ENCODE measurements at places on chromosomes 5 and 9.

- no peak for DNase-seq
Observed at GRCh38 chr9:113734826-113735225, 141.3 kb upstream of the ZNF618 start.

GRCh38 chr9:19922476-19923118, 133.8 kb upstream of the SLC24A2 start:
- DNase-seq, result peak; percentile 47

DNA sequence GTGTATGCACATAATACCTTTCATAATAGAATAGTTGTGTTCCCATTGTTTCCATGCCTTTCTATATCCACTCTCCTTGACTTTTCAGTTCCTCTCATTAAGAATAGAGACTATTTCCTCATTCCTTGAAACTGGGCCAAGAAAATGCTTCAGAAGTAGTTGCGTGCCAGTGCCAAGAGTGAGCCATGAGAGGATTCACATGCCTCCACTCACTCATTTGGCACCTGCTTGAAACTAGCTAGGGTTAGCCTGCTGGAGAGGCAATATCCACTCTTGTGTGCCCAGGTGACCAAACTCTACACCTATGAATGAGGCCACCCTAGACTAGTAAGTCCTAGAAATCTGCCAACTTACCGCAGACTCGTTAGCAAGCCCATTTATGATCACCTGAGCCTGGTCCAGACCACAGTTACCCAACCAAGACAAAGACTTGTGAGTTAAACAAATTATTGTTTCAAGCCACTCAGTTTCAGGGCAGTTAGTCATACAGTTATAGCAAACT, 276.3 kb downstream of the EPB41L4A start:
- DNase-seq, result no peak

DNA sequence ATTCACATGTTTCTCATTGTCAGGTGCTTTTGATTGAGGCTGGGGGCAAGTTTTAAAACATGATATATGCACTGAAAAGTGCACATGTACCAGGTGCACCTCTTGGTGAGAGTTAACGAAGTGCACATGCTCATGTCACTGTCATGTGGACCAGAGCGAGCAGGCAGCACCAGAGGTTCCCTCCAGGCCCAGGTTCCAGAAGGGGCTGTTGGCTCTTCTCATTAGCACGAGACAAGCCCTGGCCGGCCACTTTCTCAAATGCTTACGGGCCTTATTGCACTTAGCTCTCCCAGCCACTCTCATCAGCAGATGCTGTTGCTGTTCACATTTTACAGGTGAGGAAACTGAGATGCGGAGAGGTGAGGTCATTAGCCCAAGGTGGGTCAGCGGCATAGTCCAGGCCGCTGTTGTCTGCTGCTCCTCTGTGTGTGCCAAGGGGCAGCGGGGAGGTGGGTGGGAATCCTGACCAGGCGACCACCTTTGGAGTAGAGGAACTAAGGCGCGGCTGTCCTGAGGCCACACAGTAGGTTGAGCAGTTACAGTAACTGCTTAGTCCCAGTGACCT, 27.4 kb downstream of the TENT4A start:
- DNase-seq, result no peak

GRCh38 chr5:157597277-157597676, 21.7 kb upstream of the ADAM19 start:
- no peak for DNase-seq

GRCh38 chr5:73587923-73588322, 22.4 kb downstream of the UTP15 start:
- no peak for DNase-seq

DNA sequence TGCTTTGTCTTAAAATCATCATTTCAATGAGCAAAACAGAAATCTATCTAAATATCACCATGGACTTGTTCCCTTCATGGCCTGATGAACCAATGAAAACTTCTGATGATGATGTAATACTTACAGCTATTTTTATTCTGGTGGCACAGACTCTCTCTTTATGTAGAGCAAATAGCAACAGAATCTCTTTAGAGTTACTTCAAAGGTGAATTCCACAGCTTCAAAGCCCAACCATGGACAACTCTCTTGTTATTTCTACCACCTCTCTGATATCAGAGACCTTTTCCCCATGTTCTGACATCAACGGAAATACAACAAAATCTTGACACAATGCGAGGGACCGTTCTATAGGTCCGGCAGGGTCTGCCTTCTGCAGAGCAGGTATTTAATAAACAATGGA, 70.1 kb downstream of the RETREG1 start:
- no peak for DNase-seq

DNA sequence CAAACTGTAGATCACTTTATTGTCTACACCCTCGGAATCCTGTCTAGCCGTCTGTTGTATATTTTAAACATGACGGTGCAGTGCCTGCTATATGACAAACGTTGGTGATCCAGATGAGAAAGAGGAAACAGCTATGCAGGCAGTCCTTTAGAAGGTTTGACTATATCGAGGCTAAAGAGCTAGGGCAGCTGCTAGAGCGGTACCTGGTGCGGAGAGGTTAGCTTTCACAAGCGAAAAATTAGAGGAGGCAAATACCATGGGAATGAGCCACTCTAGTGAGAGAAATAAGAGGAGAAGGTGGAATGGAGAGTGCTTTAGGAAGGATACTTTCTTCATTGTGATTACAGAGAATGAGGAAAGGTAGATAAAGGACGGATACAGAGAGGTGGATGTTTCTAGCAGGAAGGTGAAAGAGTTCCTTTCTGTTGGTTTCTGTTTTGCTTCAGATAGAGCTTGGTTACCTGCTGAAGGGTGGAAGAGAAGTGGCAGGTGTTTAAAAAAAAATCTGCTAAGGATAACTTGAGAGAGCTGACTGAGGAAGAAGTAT, 959 bp upstream of the FBXL17 start:
- DNase-seq, result no peak

DNA sequence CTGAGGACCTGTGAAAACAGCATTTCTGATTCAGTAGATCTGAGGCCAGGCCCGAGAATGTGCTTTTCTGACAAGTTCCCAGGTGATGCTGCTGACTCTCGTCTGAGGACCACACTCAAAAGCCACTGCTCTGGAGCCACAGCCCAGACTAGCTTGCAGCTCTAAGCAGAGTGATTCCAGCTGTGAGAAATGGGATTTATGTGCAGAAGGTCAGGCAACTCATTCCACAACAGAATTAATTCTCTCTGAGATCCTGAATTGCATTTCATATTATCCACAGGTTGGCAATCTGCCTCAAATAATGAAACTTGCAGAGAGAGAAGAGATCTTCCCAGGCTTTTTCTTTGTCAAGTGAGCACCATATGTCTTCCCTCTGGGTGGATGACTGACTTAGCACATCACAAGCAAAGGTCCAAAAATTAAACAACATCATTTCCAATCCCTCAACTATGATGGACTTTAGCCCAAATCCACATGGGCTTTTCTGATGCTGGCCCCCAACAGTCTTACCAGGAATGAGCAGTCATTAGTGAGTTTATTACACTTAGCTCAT, 140.2 kb downstream of the ALDH1A1 start:
- no peak for DNase-seq

DNA sequence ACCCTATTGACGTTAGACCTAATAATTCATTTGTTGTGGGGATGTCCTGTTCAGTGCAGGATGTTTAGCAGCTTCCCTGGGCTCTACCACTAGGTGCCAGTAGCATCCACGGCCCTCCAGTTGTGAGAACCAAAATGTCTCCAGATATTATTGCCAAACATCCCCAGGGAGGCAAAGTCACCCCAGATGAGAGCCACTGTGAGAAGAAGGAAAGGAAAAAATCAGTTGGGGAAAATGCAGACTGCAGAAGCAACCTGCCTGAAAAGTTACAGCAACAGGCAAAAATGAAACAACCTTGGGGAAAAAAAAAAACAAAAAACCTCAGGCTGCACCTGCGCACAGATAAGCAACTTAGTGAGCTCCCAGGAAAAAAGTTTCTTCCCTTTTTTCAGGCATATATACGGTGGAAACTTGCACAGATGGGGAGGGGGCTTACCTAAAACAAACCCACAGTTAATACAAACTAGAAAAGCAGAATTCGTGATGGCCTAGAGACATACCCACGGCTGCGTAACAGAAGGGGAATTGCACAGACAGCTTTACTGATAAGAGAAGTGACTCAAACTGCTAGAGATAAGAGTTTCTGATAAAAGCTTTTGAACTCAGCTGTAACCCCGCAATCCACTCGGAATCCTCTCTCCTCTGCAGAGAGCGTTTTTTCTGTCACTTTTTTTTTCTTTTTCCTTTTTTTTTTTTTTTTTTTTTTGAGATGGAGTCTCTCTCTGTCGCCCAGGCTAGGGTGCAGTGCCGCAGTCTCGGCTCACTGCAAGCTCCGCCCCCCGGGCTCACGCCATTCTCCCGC, 29.8 kb upstream of the FBP1 start:
- peak; percentile 15 for DNase-seq

DNA sequence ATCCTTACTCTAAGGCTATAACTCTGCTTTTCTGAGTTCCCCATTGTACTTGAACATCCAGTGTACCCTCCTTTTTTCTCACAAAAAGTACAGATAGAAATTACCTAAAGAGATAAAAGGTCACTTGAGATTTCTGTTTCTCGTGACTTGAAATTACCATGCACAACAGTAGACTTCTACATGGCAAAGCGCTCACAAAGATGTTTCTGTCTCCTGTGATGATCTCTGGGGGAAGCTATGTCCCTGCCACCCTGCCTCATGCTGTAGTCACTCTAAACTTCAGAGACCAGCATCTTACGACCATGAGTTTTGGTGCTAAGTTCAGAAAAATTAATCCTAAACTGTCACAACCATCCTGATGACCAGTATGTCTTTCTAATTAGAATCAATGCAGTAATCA, 36.2 kb downstream of the NFIB start:
- DNase-seq, result no peak

GRCh38 chr5:132451387-132451786, 39.2 kb downstream of the IRF1 start:
- DNase-seq, result no peak

All from NCI-H2081 treated with DMSO at 0.1 percent for 48 hours (cell line).